ENCODE measurements at places on chromosomes 16 and 17. TPM values are rescaled to one million over a fixed set of nuclear protein-coding genes. Genes with fewer than 3 reads are reported as not detected.
A peak's percentile ranks its signal among the peaks of the same experiment; 100 is the strongest.

GRCh38 chr16:66516509-66516807, 33.5 kb downstream of the TK2 start:
- no peak for DNase-seq

- DNase-seq, result no peak
Measured at GRCh38 chr16:2086812-2087747, 39.3 kb downstream of the TSC2 start.

DNA sequence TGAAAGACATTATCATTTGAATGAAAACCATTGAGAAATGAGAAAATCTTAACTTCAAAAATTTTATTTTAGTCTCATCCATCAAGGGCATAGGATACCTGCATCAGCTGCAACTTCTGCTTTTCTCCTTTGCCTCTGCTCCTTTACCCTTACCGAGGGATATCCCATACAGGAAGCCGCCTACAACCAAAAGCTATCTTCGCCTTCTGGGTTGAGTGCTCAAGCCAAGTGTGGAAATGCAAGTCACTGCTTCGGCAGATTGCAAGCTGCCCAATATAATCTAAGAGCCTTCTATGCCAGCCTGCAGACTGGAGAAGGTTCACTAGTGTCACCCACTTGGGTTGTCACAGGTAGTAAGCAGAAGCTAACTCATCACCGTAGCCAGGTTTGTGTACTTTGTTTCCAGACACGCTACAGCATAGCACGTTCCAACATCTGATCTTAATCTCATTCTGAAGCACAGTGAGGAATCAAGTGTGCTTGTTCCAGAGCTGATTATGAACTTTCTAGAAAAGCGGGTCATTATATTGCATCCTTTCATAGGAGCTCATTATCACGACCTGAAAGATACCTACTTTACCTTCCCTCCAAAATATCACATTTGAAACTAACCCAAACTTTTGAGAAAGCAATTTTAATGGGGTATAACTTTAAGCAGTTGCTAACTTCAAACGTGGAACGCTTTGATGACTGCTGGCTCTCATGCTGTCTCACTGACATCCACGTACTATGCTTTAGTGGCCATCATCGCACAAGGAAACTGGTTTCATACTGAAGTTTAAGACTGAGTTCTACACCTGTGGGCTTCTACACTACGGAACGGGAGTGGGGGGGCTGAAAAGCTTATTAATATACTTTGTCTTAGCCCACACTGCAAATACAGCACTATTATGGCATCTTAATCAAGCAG, 8.0 kb upstream of the UNK start:
- peak; percentile 27 for DNase-seq

GRCh38 chr17:65774787-65775186, 213.3 kb upstream of the AXIN2 start:
- peak; percentile 38 for DNase-seq

DNA sequence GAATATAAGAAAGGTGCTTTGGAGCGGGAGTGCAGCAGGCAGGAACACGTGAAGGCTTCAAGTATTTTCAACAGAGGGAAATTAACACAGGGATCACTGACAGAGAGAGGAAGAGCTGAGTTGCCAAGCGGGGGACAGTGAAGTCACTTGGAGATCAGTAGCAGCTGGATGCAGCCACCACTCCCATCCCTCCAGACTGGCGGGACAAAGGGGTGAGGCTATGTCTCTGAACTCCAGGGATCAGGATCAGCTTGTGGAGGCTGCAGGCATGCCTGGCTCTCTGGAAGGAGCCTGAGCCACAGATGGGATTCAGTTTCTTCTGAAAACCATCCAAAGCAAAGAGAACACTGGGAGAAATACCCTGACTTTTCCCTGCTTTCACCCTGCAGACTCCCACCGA, 113.7 kb upstream of the IRX3 start:
- peak; percentile 12 for DNase-seq

DNA sequence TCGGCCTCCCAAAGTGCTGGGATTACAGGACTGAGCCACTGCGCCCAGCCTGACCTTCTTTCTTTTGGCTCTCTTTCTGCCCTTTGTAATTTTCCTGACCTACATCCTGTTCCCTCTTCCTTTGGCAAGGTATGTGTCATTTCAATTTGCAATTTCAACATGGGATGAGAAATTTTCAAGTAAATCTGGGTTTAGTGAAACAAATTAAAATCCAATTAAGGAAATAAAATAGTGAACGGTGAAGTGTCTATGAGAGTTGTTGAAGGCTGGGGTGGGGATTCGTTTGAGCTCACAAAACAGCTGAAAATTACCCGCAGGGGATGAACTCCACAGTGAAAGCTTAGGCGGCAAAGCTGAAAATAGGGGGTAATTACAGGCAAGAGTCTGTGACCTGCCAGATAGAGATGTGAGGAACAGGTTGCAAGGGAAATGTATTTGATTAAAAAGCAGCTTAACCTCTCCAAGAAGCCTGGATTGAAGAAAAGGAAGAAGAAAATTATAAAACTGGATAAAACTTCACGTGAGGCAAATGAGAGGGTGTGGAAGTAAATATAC, 277.7 kb downstream of the UTP18 start:
- no peak for DNase-seq

GRCh38 chr17:14474591-14474990, 173.7 kb downstream of the HS3ST3B1 start:
- DNase-seq, result no peak

Gene TPSD1
- total RNA-seq, result 7.9 TPM
